Urinary bladder (tissue), 4 donors: ENCODE measurements at places on chromosomes 4 and X. TPM values are rescaled to one million over a fixed set of nuclear protein-coding genes. Genes with fewer than 3 reads are reported as not detected.

LRRC66 gene
- 0.16 TPM for polyA plus RNA-seq

CTAG1B gene
- polyA plus RNA-seq = not detected

PDHA2 gene
- not detected for polyA plus RNA-seq

PCDH19 gene
- 2.5 TPM for polyA plus RNA-seq

ZMAT1 gene
- 3.6 TPM for polyA plus RNA-seq

SPATA18 gene
- polyA plus RNA-seq = 0.96 TPM

RTL5 gene
- polyA plus RNA-seq = 10.0 TPM

CLOCK gene
- 11.9 TPM for polyA plus RNA-seq

NFXL1 gene
- polyA plus RNA-seq = 4.9 TPM

TMEM128 gene
- polyA plus RNA-seq = 31.3 TPM

RIBC1 gene
- 1.3 TPM for polyA plus RNA-seq

RAP2C gene
- polyA plus RNA-seq = 21.9 TPM

MAOA gene
- polyA plus RNA-seq = 95.1 TPM

SMIM10L2A gene
- 1.4 TPM for polyA plus RNA-seq

EMCN gene
- 18.8 TPM for polyA plus RNA-seq

GAGE12J gene
- polyA plus RNA-seq = not detected

RUFY3 gene
- polyA plus RNA-seq = 23.6 TPM

CLCN4 gene
- polyA plus RNA-seq = 1.0 TPM

STK32B gene
- polyA plus RNA-seq = 2.1 TPM

RBM47 gene
- polyA plus RNA-seq = 7.6 TPM

ARHGEF6 gene
- polyA plus RNA-seq = 11.2 TPM

SRD5A3 gene
- 6.1 TPM for polyA plus RNA-seq

PRKX gene
- 3.4 TPM for polyA plus RNA-seq

SSX4B gene
- polyA plus RNA-seq = not detected

TMEM35A gene
- 23.2 TPM for polyA plus RNA-seq

POU3F4 gene
- not detected for polyA plus RNA-seq

CPZ gene
- 54.1 TPM for polyA plus RNA-seq

ATP2B3 gene
- polyA plus RNA-seq = 0.10 TPM

LDOC1 gene
- 43.7 TPM for polyA plus RNA-seq

MGARP gene
- 1.5 TPM for polyA plus RNA-seq

BEX4 gene
- polyA plus RNA-seq = 68.9 TPM
